ENCODE measurements at places on chromosomes 1 and 21.
A peak's percentile ranks its signal among the peaks of the same experiment; 100 is the strongest.

- no peak for DNase-seq
Measured at GRCh38 chr1:201222125-201222524, 31.5 kb downstream of the IGFN1 start.

DNA sequence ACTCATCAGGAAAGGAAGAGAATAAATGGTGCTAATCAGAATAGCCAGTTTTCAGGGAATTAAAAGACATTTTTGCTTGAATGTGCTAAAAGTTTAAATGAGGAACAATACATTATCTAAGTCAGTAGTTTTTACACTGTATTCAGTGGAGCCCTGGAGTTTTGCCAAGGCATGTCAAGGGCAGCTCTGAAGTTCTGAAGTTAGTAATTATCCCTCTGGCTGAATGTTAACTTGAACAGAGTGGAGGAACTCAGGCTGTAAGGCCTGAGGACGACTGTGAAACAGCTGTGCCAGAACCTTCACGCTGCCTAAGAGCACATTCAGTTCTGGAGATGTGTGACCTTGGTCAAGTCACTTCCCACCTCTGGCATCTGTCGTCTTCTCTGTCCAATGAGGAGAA, 68.1 kb downstream of the EDEM3 start:
- DNase-seq = peak; percentile 27

DNA sequence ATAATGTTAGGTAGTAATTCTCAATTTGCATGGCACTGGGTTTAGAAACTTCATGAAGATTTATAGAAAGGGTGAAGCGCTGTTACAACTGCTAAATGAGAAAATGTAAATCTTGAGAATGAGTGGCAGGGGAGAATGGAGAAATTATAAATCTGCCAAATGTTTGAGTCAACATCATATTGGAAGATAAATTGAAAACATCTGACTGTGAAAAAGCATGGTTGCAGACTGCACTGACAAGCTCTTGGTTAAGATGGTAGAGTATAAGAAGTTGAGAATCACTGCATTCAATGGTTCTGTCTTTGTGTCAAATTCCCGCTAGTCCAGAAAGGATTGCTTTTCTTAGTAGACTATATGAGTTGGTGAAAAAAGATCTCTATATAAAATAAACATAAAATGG, 113.3 kb upstream of the DUSP10 start:
- no peak for DNase-seq

GRCh38 chr1:61273861-61274260, 191.5 kb downstream of the NFIA start:
- no peak for DNase-seq

DNA sequence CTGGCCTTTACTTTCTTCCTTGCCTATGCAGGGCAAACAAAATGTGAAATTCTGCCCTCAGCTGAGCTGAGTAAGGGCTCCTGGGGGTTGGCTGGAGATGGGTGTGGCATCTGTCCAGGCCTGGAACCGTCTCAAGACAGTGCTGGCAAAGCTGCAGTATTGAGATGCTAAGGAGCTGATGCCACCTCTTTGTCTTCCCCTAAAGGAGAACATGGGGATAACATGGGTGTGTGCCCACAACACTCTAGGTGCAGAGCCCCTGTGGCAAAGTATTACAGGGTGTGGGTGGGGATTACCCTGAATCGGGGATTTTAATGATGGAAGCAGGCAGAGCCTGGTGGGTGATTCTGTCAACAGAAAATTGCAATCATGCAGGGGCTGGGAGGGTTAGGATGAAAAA, 2.5 kb upstream of the ST3GAL3 start:
- DNase-seq = peak; percentile 9

DNA sequence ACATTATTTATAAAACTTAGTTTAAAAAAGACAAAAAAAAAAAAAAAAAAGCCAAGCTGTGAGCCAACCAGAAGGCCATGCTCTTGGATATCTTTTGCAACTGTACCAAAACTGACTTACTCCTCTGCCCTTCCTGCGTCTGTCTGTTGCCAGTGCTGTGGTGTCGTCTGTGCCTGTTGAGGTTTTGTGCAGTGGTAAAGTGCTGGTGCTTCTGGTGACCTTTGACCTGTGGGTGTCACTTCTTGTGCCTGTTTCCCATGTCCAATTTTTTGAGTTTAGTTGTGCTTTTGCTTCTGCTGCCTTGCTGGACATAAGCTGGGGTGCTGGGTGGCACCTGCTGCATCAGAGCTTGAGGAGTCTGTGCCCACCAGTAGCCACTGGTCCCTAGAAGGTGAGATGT, 41.4 kb downstream of the RNF187 start:
- no peak for DNase-seq

DNA sequence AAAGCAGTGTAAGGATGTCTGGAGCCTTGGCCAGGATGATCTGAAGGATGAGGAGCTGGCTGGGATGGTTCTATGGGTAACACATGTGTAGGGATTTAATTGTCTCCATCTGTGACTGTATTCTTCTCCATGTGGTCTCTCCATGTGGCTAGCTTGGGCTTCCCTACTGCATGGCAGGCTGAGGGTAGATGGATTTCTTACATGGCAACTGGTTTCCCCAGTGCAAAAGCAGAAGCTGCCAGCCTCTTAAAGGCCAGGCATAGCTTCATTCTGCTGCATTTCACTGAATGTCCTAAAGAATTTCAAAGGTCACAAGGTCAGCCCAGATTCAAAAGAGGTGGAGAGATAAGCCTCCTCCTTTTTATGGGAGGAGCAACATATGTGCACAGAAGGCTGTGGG, 61.7 kb downstream of the XCL2 start:
- DNase-seq = no peak

DNA sequence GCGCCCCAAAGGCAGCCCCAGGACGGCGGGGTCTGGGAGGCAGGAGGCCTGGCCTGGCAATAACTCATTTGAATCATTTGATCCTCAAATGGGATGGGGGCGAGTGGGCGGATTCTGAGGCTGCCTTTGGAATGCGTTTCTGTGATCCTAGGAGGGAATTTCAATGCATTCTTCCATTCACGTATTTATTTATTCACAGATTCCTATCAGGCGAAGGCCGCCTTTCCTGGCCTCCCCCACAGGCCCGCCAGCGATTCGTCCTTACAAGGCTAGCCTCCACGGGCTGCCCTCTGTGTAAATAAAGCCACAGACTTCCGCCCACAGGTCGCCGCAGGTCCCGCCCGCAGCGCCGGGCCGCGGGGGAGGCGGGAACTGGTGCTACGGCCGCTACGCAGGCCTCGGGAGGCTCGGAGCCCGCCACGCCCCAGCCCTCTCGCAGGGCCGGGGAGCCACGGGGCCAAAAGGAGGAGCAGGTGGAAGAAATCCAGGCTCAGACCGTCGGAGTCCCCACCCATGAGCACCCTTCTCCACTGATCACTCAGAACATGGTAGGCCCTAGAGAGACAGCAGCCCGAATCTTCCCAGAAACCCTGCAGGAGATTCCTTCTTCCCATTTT, 31.3 kb upstream of the JUN start:
- DNase-seq = peak; percentile 71

- DNase-seq = peak; percentile 67
Measured at GRCh38 chr1:38009088-38009840, 3.3 kb upstream of the UTP11 start.

DNA sequence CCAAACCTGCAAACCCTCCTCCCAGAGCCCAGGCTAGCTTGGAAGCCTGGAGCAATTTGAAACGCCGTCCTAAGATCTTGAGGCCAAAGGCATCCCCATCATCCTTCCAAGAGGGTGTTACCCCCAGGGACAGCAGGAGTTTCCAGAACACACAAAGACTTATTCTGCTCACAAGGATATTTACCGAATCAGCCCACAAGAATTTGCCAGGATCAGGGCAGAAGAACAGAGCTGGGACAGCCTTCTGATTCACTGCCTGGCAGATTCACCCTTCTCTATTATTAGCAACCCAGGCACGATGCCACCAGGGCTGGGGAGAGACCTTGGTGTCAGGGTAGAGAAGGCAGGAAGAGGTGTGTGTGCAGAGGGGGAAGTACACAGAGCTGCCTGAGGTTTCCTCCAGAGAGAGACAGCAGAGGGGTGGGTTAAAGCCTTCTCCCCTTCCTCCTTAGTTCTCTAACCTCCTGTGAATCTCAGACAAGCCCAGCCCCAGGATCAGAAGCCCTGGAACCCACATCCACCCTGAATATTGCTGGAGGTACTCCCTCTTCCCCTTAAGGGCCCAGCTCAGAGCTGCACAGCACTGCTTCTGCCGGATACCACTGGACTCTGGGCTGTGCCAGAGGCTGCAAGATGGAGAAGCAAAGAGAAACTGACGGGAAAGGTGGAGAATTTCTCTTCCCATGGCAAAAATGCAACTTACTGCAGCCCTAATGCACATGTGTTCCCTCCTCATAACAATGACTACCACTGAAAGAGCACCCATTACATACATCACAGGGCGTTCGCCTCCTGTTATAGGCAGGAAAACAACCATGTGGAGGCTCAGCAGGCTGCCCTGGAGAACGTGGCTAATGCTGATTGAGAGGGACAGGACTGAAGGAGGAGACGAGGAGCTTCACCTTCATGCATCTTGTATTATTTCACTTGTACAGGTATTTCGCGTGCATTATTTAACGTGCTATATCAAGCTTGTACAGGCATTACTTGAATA, 61.8 kb downstream of the ITPKB start:
- DNase-seq = peak; percentile 73

DNA sequence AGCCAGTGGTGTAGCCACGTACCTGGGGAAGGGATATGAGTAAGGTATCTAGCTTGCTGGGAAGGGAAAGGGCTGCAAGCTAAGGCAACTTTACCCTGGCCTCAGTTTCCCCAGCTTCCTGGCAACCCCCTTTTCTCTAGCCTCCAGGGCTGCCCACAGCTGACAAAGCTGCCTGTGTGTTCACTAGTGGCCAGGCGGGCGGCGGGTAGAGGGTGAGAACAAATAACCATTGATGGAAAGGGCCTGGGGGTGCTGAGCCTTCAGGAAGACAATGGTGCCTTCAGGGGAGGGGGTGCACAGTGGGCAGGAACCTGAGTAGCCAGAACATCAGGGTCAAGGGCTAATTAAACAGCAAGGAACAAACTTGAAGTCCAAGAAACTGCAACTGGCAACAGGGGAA, 6.1 kb downstream of the CERS2 start:
- DNase-seq = no peak

- DNase-seq = no peak
Measured at GRCh38 chr1:164682570-164682969, 123.6 kb downstream of the PBX1 start.

DNA sequence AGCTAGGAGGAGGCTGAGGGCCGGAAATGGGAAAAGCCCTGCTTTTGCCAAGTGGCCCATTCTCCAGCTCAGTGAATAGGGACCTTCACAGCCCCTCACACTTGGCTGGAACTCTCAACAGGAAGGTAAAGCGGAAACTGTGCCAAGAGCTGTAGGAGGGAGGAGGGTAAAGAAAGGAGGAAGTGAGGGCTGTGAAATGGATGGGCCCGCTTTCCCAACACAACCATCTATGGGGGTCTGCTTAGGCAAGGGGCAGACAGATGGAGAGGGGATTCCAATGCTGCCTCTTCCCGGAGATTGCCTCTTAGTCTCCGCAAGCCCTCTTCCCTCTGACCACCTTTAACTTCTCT, 5.2 kb downstream of the INKA2 start:
- no peak for DNase-seq

- DNase-seq = no peak
Measured at GRCh38 chr1:214066936-214067335, 79.2 kb downstream of the PROX1 start.

DNA sequence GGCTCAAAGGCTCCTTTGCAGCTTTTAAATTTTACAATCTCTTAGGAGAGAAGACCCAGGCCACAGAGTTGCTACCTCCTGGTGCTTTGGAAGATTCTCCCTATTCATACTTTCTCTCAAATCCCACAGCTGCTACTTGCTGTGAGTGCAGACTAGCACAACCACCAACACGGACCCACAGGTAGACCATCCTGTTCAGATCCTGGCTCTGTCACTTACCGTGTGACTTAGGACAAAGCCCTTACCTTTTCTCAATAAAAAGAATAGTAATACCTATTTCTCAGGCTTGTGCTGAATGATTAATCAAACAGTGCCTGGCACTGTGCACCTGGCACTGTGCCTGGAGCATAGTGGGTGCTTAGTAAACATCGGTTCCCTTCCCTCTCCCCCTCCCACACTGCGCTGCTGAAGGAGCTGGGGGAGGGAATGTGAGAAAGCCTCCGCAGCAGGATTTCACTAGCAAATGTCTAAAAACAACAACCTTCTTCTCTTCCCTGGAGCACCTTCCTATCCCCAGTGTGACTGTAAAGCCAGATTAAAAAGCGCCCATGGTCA, 81.7 kb downstream of the PGM1 start:
- DNase-seq = no peak

GRCh38 chr1:94231746-94232145, 5.6 kb downstream of the ARHGAP29 start:
- no peak for DNase-seq

DNA sequence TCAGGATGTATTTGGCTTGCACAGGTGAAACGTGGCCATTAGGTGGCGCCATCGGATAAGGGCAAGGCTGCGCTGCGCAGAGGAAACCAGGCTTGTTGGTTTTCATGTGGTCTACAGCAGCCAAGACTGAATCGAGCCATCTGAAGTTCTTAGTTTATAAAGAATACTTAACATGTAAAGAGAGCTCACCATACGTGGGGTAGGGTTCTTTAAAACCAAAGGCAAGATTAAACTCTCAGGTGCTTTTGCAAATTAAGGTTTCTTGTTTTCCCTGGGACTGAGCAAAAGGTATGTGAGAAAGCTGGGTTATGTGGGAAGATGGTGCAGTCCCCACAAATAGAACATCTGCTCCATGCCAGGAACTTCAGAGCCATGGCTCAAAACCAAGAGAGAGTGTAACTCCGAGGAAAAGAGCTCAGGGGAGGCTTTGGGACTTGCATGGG, 9.3 kb downstream of the MASP2 start:
- DNase-seq = peak; percentile 91

GRCh38 chr1:76274302-76274701, 199.8 kb downstream of the ST6GALNAC3 start:
- no peak for DNase-seq

DNA sequence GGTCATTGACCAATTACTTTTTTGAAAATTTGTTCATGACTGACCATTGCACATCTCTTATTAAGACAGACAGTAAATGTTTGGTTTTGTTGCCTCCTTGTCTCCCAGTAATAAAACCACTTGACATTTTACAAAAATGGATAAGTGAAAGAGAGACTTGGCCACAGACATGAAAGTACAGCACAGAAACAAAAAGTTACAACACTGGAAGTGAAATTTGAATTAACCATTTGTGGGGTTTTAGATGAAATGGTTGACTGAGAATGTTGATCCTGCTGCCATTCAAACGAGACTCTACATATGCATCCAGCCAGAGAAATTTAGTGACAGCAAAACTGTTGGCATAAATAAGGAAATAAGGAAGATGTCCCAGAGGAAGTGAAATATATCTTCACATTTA, 79.3 kb upstream of the B3GALT2 start:
- DNase-seq = no peak

GRCh38 chr1:221045842-221046831, 166.9 kb downstream of the HLX start:
- DNase-seq = peak; percentile 46

Data from muscle of back (tissue), 13 donors.